ENCODE measurements at places on chromosomes 1 and 21.

GRCh38 chr1:112878321-112878720 is 77.7 kb downstream of the SLC16A1 start:
- DNase-seq, result no peak

DNA sequence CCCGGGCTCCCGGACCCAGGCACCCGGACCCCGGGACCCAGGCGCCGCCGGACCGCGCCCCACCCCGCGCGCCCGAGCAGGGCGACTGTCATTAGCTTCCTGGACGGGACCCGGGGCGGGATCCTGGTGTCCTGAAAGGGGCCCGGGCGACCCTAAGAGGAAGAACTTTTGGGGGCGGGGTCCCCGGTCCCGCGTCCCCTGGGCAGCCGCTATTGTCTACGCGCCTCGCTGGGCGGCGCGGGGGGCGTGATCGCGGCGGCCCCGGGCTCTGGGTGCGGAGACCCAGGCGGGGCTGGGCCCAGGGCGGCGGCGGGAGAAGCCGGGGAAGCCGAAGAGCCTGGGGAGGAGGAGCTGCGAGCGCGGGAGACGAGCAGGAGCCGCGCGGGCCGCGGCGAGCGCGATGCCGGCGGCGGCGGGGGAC is 465 bp downstream of the HUNK start:
- no peak for DNase-seq

DNA sequence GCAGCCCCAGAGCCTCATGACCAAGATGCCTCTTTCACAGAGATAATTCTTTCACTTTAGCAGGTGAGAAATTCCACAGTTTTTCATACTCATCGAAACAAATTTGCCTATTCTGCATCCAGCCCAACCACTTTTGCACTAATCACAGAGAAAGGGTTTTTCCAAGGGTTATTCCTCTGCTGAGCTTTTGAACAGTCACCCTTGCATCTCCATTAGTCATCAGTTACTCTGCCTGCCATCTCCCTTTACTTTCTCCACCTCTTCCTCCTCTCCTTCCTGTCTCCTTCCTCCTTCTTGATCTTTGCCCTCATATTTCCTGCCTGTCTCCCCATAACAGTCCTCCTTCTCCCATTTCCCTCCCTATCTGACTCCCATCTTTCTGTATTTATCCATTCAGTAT is 43.9 kb downstream of the FH start:
- no peak for DNase-seq

DNA sequence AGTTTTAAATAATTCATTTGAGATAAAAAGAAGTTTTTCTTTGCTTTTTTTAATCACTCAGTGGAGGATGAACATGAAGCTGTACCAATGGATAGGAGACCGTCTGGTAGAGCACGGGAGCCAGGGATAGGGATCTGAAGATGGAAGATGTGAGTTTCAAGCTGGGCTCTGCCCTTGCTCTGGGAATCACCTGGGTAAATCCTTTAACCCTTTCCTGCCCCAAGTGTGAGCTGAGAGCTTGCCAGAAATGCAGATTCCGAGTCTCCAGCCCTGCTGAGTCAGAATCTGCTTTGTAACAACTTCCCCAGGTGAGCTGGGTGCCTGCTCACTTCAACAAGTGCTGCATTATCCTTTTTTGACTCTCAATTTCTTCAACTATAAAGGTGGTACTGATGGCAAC is 44.1 kb downstream of the ERG start:
- DNase-seq, result no peak

DNA sequence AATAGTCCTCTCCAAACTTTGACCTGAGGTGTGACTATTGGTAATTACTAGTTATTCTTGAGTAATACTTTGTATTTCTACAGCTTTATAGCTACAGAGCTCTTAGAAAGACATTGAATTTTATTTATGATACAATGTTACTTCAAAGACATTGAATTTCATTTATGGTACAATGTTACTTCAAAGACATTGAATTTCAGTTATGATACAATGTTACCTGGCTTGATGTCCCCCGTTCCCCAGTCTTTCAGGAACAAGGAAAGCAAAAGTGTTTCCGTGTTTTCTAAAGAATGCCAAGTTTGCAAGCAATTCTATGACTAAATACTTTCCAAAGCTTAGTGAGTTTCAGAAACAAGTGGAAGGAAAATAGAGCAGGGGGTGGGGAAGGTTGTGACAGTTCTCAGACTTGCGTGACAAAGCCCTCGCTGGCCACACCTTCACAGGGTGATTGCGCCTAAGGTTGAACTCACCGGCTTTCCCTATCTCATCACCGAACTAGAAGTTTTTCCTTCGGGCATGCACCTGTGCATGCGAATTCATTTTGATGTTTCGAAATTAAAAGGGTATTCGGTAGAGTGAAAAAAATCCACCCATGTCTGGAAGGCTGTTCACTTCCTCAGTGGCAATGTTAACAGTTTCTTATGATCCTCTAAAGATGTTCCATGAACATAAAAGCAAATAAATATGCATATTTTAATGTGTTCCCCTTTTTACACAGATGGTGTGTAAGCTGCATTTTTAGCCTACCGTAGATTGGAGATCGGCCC is 909 bp upstream of the PAXBP1 start:
- no peak for DNase-seq

DNA sequence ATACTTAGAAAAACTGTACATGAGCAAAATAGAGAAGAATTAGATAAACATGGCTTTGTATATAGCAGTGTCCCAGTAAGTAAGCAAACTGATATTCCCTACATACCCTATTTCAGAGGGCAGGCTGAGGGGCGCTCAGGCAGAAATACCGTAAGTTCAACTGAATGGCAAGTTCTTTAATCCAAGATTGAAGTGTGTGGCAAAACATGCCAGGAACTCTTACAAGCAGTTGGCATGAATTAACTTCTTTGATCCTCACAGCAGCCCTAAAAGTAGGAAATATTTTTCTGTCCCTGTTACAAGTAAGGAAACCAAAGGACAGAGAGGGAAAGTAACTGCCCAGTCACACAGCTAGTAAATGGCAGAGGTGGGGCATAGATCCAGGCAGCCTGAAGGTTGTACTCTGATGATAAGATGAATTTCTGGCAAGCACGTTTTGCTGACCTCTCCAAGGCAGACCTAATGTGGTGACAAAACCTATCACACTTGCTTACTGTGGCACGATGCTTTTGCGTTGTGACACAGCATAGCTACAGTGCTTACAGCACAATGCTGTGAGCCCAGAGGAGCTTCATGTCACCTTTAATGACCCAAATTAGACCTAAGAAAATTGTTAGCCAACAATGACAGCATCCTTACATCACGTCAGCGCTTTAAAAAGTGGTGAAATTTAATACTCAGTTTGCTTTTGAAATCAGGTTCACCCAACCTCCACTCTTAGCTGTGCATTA is 35.0 kb upstream of the THEM4 start:
- DNase-seq, result no peak

GRCh38 chr1:208151728-208152598 is 92.2 kb downstream of the PLXNA2 start:
- DNase-seq, result no peak

- peak; percentile 70 for DNase-seq
Observed at GRCh38 chr1:39098546-39099250, 72.5 kb downstream of the NDUFS5 start.

DNA sequence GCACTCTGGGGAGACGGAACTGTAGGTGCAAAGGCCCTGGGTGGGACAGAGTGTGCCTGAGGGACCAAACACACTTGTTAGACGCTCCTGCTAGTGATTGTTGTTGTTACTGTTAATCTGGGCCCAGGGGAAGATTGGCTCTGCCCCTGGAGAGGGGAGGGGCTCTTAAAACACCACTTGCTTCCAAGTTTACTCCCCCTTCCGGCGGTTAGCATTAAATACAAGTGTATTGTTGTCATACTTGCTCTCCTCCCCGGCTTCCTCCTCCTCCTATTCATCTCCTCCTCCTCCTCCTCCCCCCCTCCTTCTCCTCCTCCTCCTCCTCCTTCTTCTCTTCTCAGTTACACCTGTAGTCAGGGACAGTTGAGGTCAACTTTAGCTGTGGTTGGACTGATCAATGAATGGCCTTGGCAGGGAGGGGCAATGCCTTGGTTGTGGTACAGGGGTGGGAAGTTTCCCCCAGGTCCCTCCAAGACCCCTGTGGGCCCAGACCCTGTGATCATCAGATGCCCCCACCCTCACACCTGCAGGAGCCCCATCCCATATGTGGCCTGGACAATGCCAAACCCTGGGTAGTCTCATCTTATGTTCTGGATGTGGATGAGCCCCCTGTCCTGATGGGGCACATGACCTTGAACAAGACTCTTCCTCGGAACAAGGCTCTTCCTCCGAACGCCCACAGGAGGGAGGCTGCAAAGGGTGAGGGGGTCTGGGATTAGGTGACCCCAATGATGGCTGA is 217.3 kb downstream of the PTPRU start:
- peak; percentile 2 for DNase-seq

- no peak for DNase-seq
Observed at GRCh38 chr21:44751186-44751798, 39.9 kb upstream of the TSPEAR start.

- no peak for DNase-seq
Observed at GRCh38 chr21:43692949-43693348, 26.0 kb upstream of the PDXK start.

DNA sequence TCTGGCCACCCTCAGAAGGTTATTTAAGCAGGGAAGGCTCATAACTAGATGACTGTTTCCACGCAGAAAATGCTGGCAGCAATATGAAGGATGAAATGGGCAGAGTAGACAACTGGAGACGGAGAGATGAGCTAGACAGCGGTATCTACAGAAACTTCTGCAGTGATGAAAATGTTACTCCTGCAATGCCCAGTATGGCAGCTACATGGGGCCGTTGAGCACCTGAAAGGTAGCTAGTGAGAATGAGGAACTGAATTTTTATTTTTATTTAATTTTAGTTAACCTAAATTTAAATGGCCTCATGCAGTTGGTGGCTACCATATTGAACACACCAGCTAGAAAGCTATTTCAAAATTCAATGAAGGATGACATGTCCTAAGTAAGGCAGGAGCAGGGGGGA is 27.3 kb downstream of the SIPA1L2 start:
- DNase-seq, result no peak

DNA sequence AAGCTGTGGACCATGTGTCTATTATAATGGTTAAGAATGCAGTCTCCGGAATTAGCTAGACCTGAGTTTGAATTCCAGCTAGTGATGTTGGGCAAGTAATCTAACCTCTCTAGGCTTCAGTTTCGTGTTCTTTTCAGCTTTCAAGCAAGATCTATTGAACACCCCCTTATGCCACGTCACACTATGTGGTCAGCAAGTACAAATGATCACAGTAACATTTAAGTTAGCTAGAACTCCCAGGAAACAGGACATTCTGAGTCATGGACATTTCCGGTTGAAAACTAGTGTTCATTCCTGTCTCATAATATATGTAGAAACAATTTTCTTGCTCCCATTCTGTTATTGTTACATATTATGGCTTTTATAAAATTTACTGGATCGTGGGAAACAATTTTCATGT is 34.0 kb upstream of the NHLH2 start:
- DNase-seq, result no peak

- DNase-seq, result no peak
Observed at GRCh38 chr1:96587222-96587621, 134.4 kb upstream of the PTBP2 start.

DNA sequence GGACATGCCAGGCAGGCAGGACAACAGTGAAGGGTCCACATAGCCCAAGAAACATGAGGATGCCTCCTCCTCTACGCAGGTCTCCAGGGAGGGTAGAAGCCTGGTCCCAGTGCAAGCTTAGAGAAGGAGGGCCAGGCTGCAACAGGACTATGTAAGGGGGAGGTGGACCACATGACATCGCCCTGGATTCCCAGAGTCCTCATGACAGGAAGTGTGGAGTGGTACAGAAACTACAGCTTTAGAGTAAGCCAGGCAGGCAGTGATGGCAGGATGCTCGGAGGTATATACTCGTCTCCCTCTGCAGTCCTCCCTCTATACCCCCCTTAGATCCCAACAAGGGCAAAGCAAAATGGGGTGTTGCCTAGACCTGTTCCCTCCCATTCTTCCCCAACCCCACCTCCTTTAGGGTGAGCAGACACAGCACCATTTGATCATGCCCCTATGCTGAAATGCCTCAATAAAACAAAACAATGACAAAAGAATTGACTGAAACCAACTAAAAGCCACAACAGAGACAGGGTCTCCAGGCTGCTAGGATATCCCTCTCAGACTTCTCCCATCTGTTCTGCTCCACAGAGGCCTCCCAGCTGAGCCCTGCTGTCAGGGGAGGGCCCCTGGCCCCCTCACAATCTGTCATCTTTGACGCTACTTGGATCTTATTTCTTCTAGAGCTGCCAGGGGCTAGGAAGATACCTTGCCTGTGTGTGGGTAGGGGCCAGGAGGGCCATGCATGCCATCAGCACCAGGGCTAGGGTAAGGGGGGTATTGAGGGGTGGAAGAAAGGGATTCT is 13.1 kb downstream of the FAM78B start:
- DNase-seq, result no peak

DNA sequence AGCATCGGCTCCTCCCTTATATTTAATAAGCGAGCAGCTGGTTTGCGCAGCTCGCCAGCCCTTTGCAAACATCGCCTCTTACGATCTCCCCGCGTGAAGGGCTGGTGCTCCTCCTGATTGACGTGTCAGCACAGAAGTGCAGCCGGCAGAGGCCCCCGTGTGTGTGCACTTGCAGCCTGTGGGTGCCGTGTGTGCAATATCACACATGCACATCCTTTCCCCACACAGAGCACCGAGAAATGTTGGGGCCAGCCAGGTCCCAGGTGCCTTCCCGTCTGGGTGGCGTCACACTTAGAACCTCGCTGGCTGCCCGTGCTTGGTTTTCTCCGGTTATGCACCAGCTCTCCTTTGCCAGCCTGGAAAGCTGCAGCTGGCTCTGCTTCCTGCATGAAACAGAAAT is 126.6 kb upstream of the AJAP1 start:
- no peak for DNase-seq

Data from BJ (cell line).